ENCODE measurements at places on chromosomes 4 and X.

DNA sequence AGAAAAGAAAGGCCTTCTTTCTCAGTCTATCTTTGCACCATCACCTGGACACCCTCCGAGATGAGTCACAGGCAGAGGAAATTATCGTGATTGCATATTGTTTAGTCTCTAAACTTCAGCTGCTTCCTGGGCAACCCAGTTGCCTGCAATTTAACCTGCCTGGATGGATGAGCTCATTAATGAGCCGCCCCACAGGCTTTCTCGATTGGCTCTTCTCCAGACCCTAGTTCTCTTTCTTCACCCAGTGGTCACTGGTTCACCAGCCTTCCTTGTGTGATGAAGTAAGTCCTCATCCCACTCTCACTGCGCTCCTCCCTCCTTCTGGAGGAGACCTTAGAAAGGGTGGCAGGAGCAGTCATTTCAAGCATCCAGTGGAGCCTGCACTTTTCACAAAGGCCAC, 94.4 kb downstream of the SOWAHB start:
- no peak for DNase-seq

GRCh38 chrX:69018416-69019072, 146.7 kb downstream of the PJA1 start:
- no peak for DNase-seq

DNA sequence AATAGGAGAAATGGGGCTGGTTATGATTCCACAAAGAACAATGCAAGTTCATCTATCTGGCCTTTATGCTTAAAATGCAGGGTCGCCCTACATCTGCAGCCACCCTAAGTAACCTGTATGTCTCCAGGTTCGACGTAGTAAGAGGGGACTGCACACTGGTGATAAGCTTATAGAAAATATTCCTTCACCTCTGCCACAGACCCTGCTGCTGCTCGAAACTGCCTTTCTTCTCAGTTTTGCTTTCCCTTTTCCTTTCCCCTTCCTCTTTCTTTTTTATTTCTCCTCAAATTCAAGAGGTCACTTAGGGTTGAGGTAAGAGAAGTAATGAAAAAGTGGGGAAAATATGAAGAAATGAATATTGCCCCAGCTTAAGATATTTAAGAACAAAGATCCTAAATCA, 123.5 kb downstream of the DCHS2 start:
- no peak for DNase-seq

DNA sequence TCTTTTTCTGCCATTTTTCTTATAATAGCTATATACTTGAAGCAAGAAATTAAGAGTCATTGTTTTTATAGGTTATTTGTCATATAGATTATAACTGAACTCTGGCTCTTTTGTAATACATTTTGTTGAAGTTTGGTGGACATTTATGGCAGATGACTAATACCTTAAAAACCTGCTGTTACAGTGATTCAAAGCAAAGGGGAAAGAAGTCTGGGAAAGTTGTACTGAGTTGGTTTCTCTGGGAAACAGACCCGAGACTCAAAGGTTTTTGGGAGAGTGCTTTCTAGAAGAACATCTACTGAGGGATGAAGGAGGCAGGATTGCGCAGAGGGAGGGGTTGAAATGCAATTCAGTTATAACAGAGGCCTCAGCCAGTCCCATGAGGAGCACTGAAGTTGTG, 35.9 kb downstream of the NAP1L5 start:
- DNase-seq, result no peak

- DNase-seq, result no peak
Observed at GRCh38 chr4:86326400-86326799, 33.5 kb downstream of the MAPK10 start.

DNA sequence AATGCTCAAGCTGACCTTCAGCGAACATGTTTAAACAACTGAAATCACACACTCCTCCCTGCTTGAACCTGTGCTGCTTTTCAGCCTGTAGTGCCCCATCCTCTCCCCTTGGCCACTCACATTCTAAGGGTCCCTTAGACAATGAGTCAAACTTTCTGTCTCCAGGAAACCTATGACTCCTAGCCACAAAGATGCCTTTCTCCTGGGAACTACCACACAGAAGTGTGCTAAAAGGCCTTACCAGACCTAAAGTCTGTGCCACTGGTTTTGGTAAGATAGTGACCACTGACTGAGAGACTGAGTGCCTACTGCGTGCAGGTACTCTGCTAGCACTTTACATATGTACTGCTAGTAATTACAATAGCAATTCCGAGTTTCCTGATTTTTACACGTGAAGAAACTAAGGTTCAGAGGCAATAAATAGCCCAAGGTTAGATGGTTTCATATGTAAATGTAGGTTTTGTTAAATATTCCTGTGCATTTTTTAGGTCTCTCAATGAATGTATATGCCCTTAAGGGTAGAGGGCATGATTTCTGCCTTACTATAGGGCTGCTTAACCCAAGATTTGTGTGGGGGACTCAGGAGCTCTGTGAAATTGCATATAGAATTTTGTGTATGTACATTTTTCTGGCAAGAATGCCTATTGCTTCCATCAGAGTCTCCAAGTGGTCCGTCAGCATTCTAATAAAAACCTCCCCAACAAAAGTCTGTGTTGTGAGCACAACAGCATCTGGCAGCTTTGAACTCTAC, 71.1 kb downstream of the NSG1 start:
- no peak for DNase-seq

GRCh38 chr4:137956256-137956655, 285.9 kb downstream of the SLC7A11 start:
- no peak for DNase-seq

- no peak for DNase-seq
Observed at GRCh38 chr4:10565166-10565780, 108.0 kb upstream of the ZNF518B start.

DNA sequence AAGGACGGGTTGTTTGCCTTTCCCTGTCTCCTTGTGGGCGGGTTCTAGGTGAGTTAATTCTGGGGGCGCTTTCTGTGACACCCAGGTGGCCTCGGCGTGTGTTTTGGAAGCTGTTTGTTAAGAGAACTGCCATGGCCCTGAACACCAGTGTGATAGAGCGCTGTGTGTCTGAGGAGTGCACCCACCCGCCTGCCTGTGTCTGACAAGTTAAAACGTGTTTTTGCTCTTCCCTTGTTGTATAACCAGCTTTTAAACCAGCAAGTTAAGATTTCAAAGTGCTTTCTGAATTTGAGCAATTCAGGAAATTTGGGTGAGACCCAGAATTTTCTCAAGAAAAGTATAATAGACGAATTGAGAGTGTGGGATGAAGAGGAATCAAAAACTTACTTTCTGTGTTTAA, 55.2 kb upstream of the HGFAC start:
- DNase-seq, result no peak

GRCh38 chr4:182141061-182141460, 102.1 kb upstream of the TENM3 start:
- no peak for DNase-seq
